ENCODE measurements at places on chromosomes 12 and 14.

DNA sequence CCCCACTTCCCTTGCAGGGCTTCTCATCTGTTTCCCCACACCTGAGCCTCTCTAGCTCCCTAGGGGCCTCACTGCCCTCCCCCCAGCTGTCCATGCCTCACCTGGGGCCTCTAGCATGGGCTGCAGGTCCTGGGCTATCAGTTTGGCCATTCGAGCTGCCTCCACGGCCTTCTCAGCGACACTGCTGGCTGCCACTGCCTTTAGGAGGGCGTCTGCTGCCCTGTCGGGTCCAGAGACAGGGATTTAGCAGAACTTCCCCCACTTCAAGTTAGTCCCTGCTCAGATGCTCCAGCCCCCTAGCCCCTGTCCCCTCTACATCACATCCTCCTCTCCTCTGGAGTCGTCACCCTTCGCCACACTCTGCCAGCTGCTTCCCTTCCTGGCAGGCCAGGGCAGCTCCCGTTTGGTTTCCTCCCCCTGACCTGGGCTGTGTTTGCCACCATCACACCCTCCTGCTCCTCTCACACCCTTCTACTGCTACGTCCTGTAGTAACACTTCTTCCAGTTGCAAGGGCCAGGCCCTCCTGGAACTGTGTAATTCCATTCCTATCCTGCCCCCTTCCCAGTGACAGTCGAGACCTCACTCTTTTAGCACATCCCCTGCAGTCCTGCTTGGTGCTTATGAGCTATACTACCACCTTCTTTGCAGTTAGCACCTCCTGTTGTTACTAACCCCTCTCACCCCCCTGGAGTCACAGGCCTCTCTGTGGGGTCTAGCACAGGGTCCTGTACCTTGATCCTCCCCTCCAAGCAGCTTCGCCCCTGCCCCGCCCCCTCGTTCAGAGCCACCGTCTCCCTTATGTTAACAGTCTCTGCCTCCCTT lies 4.3 kb upstream of the AP1G2 start:
- DNase-seq = no peak

- no peak for DNase-seq
Measured at GRCh38 chr14:52402812-52403526, 88.9 kb downstream of the PTGER2 start.

DNA sequence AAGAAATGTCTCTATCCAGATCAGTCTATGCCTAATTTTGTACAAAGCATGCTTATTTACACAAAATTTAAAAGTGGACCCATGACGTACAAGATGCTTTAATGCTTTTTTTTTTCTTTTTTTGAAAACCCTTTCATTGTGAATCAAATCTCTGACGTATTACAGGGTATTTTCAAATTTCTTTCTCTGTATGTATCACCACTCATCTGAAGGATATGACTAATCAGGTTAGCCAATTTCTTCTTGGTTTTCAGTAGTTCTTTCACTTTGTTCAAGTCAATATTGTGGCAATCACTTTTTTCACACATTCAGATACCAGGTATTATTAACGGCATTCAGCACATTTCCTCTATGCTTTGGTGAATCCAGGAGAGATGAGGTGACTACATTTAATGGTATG lies 685.3 kb downstream of the TRHDE start:
- DNase-seq = no peak

- no peak for DNase-seq
Measured at GRCh38 chr14:104423701-104424405, 155.7 kb upstream of the C14orf180 start.

GRCh38 chr12:26125400-26126339 lies 833 bp upstream of the BHLHE41 start:
- DNase-seq = no peak

DNA sequence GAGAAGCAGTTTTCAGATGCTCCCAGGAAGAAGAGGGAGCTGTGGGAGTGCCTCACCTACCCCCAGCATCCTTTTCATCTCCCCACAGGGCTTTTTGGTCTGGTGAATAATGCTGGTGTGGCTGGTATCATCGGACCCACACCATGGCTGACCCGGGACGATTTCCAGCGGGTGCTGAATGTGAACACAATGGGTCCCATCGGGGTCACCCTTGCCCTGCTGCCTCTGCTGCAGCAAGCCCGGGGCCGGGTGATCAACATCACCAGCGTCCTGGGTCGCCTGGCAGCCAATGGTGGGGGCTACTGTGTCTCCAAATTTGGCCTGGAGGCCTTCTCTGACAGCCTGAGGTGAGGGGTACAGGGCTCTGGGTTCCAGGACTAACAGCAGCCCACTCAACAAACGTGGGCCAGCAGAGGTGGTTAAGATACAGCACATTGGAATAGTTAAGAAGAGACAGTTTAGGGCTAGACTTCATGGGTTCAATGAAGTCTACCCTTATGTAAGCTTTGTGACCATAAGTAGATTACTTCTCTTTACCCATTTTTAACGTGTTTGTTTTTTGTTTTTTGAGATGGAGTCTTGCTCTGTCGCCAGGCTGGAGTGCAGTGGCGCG lies 1.5 kb downstream of the RDH5 start:
- DNase-seq = no peak

All from activated T-helper 1 cell treated with anti-CD3 and anti-CD28 coated beads, Interleukin-2, amount 50 U/mL, for 16 hours (primary cell).